ENCODE measurements at places on chromosomes 1 and 21. TPM values are rescaled to one million over a fixed set of nuclear protein-coding genes. Genes with fewer than 3 reads are reported as not detected.

DNA sequence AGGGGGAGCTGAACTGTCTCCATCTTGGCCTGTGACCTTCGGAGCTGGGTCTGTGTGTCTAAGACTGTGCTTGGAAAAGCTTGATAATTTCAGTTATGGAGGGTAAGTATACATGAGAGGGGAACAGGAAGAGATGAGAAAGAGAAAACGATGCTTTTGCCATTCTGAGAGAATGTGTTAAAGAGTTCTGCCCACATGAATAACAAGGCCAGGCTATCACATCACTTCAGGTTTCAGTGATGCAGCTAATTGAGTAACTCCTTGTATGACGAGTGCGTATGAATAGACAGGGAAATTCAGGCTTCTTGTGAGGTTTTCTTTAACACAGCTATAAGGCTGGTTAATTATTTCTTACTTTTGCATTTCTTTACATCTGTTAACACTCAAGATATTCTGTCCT lies 81.0 kb downstream of the PLPPR5 start:
- DNase-seq = no peak

GRCh38 chr1:20466273-20466672 lies 19.7 kb downstream of the CAMK2N1 start:
- DNase-seq = no peak

- DNase-seq = no peak
Measured at GRCh38 chr1:9471679-9472078, 67.6 kb upstream of the SLC25A33 start.

CCDC190 gene
- total RNA-seq = 0.11 TPM

DNA sequence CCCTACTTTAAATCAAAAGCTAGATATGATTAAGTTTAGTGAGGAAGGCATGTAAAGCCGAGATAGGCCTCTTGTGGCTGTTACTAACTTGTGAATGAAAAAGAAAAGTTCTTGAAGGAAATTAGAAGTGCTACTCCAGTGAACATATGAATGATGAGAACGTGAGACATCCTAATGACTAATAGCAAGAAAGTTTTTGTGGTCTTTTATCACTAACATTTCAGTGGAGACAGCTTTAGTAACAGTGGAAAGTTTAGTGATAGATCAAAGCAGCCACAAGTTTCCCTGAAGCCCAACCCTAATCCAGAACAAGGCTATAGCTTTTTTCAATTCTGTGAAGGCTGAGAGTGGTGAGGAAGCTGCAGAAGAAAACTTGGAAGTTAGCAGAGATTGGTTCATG lies 73.6 kb upstream of the LRRC8B start:
- no peak for DNase-seq

XKR8 gene
- total RNA-seq = 6.9 TPM

RNU1-2 gene
- total RNA-seq = 3,675 TPM

- DNase-seq = peak; percentile 54
Measured at GRCh38 chr1:44377925-44378784, 23.1 kb upstream of the ERI3 start.

- DNase-seq = no peak
Measured at GRCh38 chr1:10471411-10472219, 714 bp downstream of the DFFA start.

ATP5IF1 gene
- 458 TPM for total RNA-seq

DNA sequence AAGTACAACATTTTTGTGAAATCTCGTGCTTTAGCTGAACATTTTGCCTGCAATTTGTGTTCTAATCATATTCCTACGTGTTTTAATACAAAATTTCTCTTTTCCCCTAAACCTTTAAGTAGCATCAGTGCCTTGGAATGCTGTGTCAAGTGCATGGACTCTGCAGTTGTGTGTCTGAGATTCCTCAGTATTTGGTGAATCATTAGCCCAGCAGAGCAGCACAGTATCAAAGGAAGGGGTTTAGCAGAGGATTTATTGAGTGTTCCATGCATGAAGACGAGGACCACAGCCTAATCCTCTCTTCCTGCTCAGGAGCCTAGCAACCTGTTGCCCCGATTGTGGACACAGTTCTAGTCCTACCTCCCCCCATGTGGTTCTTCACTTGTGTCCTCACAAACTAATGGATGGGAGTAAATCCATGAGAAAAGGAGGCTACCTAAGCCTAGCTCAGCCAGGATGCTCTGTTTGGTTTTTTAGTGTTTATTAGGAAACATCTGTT lies 29.3 kb upstream of the PCP4 start:
- no peak for DNase-seq

DNA sequence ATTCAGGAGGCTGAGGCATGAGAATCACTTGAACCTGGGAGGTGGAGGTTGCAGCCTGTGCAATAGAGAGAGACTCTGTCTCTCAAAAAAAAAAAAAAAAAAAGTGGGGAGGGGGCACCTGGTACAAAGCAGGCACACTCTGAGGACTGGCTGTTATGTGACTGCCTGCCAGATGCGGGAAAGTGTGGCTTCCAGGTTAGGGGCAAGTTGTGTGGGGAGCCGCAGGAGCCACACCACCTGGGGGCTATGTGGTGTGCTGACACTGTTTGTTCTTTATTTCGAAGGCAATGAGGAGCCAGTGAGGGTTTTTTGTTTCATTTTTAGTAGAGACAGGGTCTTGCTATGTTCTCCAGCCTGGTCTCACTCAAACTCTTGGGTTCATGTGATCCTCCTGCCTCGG lies 5.7 kb downstream of the THEMIS2 start:
- no peak for DNase-seq

DNALI1 gene
- 7.3 TPM for total RNA-seq

- DNase-seq = no peak
Measured at GRCh38 chr1:236751935-236752334, 43.2 kb upstream of the MTR start.

ATP1A2 gene
- 323 TPM for total RNA-seq

DNA sequence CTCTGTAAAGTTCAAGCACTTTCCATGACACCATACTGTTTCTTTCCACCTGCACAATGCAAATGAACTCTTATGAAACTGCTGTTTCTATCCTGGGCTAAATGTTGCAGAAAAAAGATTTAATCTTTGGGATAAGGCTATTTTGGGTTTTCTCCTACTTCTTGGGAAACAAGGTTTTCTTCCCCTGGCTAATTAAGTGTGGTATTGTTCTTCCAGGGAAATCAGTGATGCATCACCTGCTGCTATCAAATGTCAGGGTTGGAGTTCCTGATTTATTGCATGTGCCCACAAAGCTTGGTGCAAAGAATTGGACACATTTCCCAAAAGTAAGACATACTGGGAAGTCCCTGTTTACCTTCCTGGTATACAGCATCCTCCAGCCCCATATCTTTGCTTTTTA lies 6.0 kb upstream of the RGS4 start:
- no peak for DNase-seq

WLS gene
- total RNA-seq = 102 TPM

DNA sequence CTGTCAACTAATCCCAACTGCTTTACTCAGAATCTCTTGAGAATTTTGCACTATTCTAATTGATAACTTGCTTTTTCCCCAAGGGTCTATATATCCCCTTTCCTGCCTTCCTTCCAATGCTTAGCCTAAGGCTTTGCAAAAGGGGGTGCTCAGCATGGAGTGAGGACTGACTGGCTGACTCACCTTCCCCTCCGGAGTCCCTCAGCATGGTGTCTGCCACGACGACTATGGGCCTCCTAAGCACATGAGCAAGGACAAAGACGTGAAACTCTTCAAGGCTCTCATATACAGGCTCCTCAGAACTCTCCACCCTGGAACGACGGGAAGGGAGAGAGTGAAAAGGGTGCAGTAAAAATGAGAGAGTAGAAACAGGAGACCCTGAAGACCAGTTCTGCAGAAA lies 13.2 kb upstream of the MTMR11 start:
- no peak for DNase-seq

GNAT2 gene
- total RNA-seq = not detected

SLC30A7 gene
- total RNA-seq = 9.4 TPM

DNA sequence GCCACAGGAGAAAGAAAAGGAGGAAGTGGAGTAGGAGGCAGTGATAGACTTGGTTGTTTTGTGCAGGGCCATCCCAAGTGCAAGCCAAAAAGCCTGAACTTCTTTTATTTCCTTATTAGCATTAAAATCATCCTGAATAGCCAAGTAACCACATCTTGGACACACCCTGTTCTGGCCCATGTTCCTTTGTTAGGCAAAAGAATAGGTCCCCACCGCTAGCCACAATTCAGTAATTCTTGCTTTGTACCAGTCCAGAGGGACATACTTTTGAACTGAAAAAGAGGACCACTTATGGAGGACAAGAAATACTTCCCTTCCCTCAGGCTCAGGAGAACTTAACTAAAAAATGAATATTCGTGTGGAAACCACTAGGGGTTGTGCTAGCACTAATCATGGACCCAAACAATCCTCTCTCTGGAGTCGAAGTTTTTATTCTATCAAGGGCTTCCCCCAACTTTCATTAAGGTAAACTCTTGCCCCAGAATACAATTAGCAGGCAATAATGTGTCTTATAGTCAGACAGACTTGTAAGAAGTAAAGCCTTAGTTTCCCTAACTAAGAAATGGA lies 19.4 kb downstream of the TNFSF4 start:
- no peak for DNase-seq

- DNase-seq = peak; percentile 79
Measured at GRCh38 chr21:16420031-16420724, 690.4 kb downstream of the USP25 start.

TRABD2B gene
- total RNA-seq = 17.8 TPM

DIPK1A gene
- total RNA-seq = 7.8 TPM

GRCh38 chr1:227576189-227576588 lies 12.8 kb downstream of the ZNF678 start:
- no peak for DNase-seq

DPT gene
- total RNA-seq = 151 TPM

- no peak for DNase-seq
Measured at GRCh38 chr1:65056866-65057265, 90.5 kb upstream of the JAK1 start.

DNA sequence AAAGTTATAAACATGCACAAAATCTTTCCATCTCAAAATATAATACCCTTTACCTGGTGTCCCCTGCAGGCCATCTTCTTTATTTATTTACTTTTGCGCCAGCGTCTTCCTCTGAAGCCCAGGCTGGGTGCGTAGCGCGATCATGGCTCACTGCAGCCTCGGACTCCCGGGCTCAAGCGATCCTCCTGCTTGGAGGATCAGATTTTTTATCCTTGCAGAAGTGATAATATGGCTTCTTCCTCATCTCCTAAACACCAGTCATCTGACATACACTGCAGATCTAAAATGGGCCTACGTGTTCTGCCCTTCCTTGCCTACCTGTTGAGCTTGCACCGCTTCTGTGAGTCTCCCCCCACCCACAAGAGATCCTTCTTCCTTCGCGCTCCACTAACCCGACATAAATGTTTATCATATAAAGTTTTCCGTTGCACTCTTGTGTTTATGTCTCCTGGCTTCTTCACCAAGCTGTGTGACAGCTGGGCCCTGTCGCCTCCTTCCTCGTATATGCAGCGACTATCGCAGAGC lies 506 bp upstream of the SRP9 start:
- DNase-seq = no peak

AMPD1 gene
- total RNA-seq = not detected

SEMA6C gene
- total RNA-seq = 63.4 TPM

- no peak for DNase-seq
Measured at GRCh38 chr21:14073615-14074014, 137.1 kb downstream of the LIPI start.

DNA sequence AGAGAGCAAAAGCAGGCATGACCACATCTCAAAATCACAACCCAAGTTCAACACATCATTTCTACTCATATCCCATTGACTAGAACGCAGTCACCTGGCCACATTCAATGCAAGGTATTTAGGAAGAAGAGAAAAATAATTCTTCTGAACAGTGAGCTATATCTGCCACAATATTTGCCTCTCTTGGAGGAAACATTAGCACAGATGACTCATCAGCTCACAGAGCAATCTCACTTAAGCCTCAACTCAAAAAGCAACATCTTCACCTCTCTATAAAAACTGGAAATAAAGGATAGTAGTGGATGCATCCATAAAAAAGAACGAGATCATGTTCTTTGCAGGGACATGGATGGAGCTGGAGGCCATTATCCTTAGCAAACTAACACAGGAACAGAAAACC lies 143.9 kb upstream of the FMN2 start:
- DNase-seq = no peak

GRCh38 chr1:183693521-183693920 lies 40.4 kb upstream of the APOBEC4 start:
- DNase-seq = no peak

DNA sequence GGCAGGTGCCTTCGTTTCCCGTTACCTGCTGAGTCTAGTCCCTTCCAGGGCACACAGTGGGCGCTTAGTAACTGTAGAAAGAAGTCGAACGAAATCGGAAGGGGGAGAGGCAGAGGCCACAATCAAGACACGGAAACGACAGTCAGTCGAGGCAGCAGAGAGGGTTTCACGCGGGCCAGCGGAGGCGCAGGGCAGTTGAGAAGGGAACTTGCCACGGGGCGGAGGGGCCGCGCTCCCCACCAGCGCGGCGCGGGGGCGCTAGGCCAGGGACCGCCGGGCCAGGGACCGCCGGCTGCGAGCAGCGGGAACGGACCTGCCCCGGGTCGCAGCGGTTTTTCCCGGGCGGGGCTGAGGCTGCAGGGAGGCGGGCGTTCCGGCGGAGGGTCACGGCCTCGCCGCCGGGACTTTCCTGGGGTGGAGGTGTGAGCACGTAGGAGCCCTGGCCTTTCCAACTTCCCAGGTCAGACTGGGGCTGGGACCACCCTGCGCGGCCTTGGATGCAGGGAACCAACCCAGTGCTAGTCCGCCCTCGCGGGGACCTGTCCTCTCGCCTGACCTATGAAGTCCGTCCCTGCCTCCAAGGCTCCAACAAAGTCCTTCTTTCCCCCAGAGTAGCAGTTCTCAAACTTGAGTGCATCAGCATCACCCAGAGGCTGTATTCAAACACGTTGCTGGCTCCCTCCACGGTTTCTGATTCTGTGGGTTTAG lies 150.1 kb upstream of the FGGY start:
- DNase-seq = peak; percentile 85

C1orf94 gene
- not detected for total RNA-seq

XCL1 gene
- total RNA-seq = not detected

GRCh38 chr1:211714154-211714553 lies 38.7 kb upstream of the NEK2 start:
- DNase-seq = no peak

DNA sequence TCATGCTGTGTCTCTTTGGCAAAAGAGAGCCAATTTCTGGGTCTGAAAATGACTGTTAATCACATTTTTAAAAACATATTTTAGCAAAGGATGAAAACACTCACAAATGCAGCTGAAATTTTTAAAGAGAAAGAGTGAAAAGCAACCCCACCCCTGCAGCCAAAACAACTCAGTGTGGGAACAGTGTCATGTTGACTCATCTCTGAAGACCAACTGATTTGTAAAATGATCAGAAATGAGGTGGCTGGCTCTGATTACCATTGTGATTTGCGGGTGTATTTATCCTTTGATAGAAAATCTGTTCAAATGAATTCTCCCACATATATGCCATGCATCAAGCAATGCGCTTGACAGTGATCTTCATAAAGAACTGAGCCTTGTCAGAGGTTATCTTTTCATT lies 287.0 kb upstream of the ESRRG start:
- no peak for DNase-seq

- no peak for DNase-seq
Measured at GRCh38 chr21:28489821-28490350, 502.8 kb downstream of the LTN1 start.

- DNase-seq = no peak
Measured at GRCh38 chr1:244089561-244089960, 38.5 kb downstream of the ZBTB18 start.

- no peak for DNase-seq
Measured at GRCh38 chr1:91374086-91374485, 30.6 kb downstream of the HFM1 start.

DEPDC1 gene
- total RNA-seq = 0.08 TPM
